ENCODE measurements at places on chromosomes 4 and X. TPM values are rescaled to one million over a fixed set of nuclear protein-coding genes. Genes with fewer than 3 reads are reported as not detected.

The ZAR1 gene
- not detected for total RNA-seq

The KLF8 gene
- total RNA-seq: 9.5 TPM

The MSMO1 gene
- total RNA-seq: 446 TPM

GRCh38 chr4:14125375-14126129 is 498.0 kb upstream of the BOD1L1 start:
- DNase-seq: no peak

GRCh38 chrX:10168226-10168625 is 11.5 kb downstream of the CLCN4 start:
- peak; percentile 66 for DNase-seq

DNA sequence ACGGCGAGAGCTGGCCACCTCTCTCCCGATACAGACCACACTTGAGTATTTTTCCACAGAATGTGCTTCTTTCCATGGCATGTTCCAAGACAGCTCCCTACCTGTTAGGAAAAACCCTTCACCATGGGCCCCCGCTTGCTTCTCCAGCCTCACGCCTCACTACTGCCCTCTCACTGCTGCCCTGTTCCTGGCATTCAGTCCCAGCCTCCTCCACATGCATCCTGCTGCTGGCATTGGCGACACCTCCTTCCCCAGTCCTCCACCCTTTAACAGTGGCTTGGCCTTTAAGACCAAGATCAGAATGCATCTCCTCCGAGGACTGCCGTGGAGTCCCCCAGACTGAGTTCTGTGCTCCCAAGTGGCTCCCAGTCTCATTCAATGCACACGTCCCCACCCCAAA is 10.7 kb downstream of the PNMA6F start:
- DNase-seq: no peak

GRCh38 chr4:78949735-78950134 is 10.5 kb upstream of the PAQR3 start:
- DNase-seq: no peak

GRCh38 chrX:129359269-129359668 is 164.0 kb downstream of the SMARCA1 start:
- no peak for DNase-seq

All from renal cortical epithelial cell (primary cell).